Stimulated activated CD8-positive, alpha-beta memory T cell treated with anti-CD3 and anti-CD28 coated beads, Interleukin-2, amount 100 ng/mL, for 1 hour (primary cell): ENCODE measurements at places on chromosomes 4 and X.

GRCh38 chrX:97882306-97882705, 998.6 kb downstream of the RPA4 start:
- DNase-seq = no peak

DNA sequence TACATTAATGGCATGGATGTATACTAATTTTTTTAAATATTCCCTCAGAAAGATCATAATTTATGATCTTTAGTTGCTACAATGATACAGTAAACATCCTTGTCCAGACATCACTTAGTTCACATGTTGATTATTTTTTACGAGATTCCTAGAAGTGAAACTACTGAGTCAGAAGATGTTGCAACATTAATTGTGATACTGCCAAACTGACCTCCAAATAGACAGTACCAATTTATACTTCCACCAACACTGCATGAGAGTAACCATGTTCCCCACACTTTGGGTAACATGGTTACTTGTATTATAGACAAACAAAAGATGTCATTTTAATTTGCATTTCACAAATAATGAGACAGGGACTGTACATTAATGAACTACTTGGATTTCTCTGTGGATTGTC, 19.6 kb downstream of the RCHY1 start:
- no peak for DNase-seq

GRCh38 chr4:5045097-5045496, 6.2 kb upstream of the STK32B start:
- no peak for DNase-seq

- DNase-seq = no peak
Measured at GRCh38 chrX:37686369-37686995, 891 bp downstream of the XK start.

- no peak for DNase-seq
Measured at GRCh38 chr4:71456841-71457240, 118.0 kb downstream of the SLC4A4 start.

GRCh38 chrX:73850124-73851013, 287.4 kb downstream of the CHIC1 start:
- no peak for DNase-seq

DNA sequence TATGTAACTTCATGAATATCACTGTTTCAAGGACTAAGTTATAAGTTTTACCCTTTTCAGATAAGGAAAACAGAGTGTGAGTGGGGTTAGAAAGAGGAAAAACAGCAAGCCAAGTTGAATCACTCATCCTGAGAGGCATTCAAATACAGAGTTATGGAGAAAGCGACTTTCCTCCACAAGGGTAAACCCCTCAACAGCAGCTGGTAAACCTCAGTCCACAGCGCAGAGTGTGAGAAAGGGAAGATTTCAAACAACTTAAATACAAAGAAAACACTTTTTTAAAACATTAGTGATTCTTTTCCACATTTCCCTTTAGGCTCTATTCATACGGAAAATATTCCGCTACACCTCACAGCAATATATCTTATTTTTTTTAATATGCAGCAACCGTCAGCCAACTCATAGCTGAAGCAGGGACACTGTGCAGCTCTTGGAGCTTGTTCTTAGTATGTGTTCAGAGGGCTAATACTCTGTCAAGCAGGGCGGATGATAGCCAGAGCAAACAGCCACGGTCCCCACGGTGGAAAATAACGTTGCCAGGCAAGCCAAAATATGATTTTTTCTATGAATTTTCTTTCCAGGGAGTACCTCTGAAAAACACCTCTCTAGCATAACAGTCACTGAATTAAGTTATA, 488.9 kb upstream of the FAT1 start:
- no peak for DNase-seq

- DNase-seq = no peak
Measured at GRCh38 chr4:88158038-88158488, 376 bp downstream of the ABCG2 start.

GRCh38 chrX:115561605-115562479, 868 bp downstream of the PLS3 start:
- no peak for DNase-seq

DNA sequence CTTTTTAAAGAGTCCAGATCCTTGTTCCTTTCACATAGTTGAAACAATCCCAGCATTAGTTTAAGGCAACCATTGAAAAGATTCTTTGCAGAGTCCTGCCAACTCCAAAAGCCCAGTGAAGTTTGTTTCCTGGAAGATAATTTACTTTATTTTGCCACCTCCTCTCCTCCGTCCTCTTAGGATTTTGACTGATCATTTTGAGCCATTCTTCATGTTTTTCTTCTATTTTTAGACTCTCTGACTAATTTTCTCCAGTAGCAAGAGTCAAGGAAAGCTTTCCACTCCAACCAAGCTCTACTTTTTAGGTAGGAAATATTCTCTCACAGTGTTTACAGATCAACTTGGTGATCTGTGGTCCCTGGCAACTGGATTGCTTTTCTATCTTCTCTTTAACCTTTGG, 10.3 kb downstream of the NCBP2L start:
- DNase-seq = no peak

DNA sequence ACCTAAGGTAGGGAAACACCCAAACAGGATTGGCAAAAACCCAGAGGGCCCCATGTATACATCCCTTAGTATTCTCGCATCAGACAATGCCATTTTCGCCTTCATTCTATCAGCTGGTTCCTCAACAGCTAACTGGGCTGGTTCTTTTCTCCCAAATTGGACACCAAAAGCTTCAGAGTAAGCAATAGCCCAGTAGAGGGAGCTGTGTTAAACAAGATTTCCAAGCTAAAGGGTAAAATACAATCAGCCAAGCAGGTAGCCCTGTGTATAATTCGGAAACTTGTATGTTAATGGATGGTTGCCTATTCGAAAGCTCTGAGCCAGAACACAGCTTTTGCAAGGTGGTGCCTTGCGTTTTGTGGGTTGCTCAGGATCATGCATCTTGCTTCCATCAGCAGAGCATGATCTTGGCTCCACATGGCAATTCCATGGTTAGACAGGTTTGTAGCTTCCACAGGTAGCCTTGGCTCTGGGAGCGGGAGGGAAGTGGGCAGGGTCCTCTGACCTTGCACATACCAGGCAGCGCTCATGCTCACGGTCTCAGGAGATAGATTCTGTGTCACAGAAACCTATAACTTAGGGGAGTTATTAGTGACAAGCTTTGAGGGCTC, 115.2 kb upstream of the LNX1 start:
- DNase-seq = no peak

DNA sequence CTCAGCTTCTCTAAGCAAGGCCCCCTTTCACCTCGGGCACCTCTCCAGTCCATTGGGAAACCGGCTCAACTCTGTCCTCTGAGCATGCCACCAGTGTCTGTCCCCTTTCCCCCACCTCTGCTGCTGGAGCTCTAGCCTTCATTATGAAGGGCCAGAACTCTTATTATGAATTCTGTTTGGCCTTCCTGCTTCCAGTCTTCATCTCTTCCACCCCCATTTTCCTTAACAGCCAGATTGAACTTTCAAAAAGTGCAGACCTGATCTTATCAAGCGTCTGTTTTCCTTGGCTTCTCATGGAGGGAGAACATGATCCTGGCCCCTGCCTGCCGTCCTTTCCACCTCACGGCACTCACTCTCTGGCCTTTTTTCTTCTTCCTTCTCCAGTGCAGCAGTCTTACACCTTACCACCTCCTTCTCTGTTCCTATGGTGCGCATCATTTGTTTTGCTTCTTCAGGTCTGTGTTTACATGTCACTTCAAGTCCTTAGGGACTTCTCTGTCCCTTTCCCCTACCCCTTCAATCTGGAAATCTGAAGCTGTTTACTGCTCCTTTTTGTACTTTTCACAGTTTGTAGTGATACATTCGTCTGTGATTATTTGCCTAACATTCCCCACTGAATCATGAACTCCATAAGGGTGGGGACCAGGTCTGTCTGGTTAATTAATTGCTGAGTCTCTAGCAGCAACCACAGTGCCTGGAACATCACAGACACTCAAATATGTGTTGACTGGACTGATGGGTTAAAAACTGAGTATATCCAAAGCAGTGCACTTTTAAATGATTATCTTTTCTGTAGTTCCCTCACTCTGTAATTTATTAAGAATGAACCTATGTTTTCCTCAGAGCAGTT, 55.8 kb downstream of the FNIP2 start:
- no peak for DNase-seq

- DNase-seq = no peak
Measured at GRCh38 chr4:14985161-14985560, 17.1 kb upstream of the CPEB2 start.

- DNase-seq = peak; percentile 33
Measured at GRCh38 chr4:17336524-17336961, 175.3 kb downstream of the QDPR start.

DNA sequence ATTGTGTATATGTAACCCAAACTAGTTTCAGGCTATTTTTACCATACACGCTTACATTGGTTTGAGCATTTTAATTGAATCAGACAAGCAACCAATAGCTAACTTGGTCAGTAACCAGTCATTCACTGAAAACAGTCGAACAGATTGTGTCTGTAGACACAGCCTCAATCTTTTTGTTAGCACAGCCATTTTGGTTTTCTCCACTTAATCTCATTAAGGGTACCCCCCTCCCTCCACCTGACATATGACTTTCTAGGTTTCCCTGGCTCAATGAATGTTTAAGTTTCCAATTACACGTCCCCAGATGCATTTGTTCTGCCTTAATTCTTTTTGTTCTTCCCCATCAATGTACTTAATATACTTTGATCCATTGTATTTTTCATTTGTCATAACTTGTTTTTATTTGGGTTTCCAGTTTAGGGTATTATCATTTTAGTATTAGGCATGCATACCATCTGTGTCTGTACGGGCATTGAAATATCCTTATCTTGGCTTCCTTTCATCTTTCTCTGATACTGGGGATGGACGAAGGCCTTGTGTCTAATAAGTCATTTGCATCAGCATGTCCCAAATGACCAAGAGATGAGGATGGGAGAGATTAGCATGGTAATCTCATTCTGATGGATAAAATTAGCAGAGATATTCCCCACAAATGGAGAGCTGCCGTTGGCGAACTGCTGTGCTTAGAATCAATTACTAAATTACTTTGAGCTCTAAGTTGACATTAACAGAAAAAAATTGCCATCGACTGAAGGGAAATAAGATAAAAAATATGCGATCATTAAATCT, 35.9 kb upstream of the PHOX2B start:
- no peak for DNase-seq

DNA sequence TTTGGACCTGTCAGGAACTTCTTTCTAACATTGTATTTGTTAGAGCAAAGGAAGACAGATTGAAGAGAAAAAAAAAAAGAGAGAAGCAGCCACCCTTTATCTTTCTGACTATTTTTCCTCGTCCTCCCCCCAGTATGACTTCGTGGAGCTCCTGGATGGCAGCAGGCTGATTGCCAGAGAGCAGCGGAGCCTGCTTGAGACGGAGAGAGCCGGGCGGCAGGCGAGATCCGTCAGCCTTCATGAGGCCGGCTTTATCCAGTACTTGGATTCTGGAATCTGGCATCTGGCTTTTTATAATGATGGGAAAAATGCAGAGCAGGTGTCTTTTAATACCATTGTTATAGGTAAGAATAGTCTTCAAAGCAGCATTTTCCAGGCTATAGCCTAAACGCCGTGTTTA, 237.7 kb downstream of the DCTD start:
- no peak for DNase-seq

GRCh38 chr4:124167602-124168001, 544.9 kb downstream of the ANKRD50 start:
- DNase-seq = no peak

- DNase-seq = no peak
Measured at GRCh38 chr4:7294176-7294756, 101.9 kb downstream of the SORCS2 start.

GRCh38 chrX:38285649-38286048, 41.7 kb downstream of the RPGR start:
- DNase-seq = no peak

DNA sequence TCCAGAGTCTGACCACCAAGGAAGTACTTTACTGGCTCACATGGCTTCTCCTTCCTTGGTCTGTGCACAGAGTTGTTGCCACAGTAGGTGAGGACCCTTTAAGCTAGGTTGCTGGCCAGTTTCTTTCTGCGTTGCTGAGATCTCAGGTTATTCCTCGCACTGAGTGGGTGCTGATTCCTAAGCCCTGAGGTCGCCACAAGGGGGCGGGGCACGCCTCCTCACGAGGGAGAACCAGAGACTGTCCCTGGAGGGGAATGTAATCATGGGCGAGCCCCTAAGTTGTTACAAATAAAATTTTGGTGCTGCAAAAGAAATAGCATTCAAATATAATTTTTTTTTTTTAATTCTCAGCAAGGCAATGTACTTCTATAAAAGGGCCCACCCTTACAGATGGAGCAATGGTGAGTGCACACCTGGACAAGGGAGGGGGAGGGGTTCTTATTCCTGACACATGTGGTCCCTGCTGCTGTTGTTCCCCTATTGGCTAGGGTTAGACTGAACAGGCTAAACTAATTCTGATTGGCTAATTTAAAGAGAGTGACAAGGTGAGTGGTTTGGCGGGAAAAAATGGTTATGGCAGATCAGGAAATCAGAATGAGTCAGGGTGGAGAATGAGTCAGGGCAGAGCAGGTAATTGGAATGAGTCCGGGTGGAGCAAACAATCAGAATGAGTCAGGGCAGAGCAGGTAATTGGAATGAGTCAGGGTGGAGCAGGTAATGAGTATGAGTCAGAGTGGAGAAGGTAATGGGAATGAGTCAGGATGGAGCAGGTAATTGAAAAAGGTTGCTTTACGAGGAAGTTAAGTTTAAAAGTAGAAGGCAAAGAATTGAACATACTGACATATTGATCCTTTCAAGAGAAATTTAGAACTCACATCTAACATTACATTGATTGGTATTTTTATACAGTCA, 107.5 kb downstream of the VSIG4 start:
- no peak for DNase-seq

DNA sequence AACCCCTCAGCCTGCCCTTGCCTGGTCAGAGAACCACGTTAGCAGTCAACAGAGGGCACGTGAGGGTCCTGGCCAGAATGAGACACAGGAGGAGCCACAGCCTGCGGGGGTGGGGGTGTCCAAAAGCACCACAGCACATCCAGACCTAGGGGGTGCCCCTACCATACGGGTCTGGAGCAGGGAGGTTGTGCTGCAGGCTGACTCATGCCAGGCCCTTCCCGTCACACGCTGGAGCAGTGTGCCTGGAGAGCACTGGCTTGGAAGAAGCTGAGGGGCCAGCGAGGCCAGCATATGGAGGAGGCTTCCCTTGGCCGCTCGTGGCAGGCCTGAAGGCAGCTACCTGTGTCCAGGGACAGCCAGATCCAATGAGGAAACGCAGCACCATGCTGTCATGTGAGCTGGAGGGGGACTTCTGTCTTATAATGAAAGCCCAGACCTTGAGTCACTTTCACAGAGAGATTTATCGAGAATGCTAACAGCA, 1.5 kb upstream of the IRAK1 start:
- no peak for DNase-seq

DNA sequence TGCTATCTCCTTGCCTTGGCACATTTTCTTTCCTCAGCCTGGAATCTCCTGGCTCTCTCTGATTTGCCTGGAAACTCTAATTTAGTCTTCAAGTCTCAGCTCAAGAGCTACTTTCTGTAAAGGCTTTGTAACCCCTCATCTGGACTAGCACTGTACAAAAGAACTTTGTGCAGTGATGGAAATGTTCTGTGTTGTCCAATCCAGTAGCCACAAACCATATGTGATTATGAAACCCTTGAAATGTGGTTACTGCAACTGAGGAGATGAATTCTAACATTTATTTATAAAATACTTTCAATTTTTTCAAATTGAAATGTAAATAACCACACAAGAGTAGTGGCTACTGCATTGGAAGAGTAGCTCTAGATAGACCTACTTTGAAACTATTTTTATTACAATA, 66.6 kb upstream of the HS3ST1 start:
- DNase-seq = no peak

GRCh38 chrX:65697915-65698796, 30.7 kb downstream of the MSN start:
- peak; percentile 46 for DNase-seq

- DNase-seq = no peak
Measured at GRCh38 chrX:28997706-28998463, 410.6 kb downstream of the IL1RAPL1 start.

- DNase-seq = no peak
Measured at GRCh38 chr4:69860052-69860451, at the start of gene SULT1E1. Gene SULT1E1, minus strand, starts transcription at chr4:69860145. Its CDS starts 2,501 bp downstream, at chr4:69857644.
